Calu3 (cell line): ENCODE measurements at places on chromosomes 7 and 10. TPM values are rescaled to one million over a fixed set of nuclear protein-coding genes. Genes with fewer than 3 reads are reported as not detected.

CFAP58 gene
- total RNA-seq, result not detected in 2 replicates

DNA sequence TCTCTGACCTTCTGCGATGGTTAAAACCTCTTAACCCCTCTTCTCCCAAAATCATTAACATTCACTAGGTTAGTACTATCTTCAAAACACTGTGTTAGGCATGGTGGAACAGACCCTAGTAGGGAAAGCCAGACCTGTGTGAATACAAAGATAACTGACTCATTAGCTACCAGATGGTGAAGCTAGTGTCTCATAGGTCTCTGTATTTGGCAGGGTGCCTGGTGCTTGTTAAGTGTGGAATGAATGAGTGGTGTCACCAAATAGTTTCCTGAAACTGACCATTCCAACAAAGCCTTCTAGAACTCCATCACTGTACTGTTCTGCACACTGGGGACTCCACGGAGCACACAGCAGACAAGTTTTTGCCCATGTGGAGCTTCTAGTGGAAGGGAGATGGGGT is 27.7 kb upstream of the TM9SF3 start:
- DNase-seq, result peak; percentile 71

GRCh38 chr10:74975758-74976157 is 135.7 kb upstream of the SAMD8 start:
- no peak for DNase-seq

DNA sequence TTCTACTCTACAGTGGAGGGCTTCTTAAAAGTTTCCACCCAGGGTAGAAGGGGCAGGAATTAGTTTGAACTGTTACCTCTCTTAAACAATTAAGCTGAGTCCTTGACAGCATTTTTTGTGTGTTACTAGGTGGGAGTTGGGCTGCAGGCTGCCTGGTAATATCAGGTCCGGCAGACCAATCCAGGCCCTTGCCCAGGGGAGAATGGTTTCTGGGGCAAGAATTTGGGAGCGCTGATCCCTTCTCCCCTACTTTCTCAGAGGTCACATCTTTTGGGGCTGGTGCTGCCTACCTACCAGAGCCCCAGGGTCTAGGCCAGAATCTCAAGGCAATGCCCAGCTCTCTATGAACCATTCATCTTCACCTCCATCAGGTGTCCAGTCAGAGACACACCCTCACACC is 1.6 kb downstream of the PPRC1 start:
- DNase-seq, result no peak

DNA sequence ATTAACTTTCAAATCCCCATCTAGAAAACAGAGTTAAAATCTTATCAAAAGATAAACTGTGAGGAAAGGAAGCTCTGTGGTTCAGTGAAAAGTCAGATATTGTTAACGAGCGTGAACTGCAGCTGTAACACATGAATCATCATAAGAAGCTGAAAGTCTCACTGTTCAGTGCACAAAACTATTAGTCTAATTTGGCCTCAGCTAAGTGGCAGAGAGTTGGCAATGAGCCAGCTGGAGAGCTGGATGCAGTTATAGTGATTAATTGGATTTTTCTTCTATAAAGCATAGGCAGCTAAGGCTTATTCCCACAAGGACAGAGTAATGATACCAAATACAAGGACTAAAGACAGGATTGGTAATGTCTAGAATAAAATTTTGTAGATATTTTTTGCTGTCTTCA is 101.1 kb upstream of the ABCB5 start:
- DNase-seq, result peak; percentile 77

DNA sequence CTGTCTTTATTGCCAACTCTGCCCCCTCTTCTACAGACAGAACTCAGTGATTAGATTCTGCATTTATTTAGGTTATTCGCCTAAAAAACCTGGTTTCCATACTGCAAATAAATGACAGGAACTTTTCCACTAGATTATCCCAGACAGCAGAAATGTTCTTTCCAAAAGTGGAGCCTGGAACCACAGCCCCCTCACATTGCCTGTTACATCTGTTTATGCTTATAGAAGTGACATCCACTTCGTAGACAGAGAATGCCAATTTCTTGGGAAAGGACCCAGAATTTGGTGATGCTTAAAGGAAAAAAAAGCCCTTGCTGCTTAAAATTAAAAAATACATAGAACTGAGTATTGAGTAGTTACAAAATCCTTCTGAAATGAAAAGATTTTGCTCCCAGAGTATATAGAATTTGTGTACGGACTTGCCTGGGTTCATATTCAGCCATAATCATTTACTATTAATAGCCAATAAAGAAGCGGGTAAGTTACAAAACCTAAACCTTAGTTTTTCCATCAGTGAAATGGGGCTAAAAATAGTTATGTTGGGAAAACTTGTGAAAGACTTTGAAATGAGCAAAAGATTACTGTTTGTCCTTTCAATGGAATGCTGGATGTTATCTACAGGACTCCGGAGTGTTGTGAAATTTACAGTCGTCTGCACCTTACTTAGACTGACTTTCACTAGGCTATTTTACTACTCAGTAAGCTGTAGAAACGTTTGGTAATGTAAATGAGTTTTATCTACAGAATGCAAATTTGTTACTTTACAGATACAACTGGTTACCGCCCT is 1.1 kb upstream of the PPP1R9A start:
- no peak for DNase-seq

GRCh38 chr10:64846700-64847099 is 1325.5 kb downstream of the REEP3 start:
- DNase-seq, result no peak
